ENCODE measurements at places on chromosomes 6 and 20. TPM values are rescaled to one million over a fixed set of nuclear protein-coding genes. Genes with fewer than 3 reads are reported as not detected.

DNA sequence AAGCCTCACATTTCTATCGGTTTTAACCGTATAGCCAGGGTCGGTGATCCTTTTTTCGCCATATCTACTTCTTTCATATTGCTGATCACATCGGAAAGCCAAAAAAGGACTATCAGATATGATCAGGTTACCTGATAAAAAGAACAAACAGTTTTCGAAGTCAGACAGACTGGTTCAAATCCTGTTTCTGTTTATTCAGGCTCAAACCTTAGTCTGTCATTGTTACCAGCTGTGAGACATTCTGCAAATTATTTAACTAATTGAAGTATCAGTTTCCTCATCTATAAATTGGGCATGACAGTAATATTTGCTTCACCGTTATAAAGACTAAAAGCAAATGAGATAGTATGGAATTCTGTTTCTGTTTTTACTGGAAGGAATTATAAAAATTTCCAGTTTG is 111.3 kb downstream of the TSHZ2 start:
- DNase-seq, result no peak
- no peaks in the 10 kb centered on the region for H3K27me3 ChIP-seq
- H3K4me1 ChIP-seq, result no peaks in the 10 kb centered on the region
- H3K36me3 ChIP-seq, result no peaks in the 10 kb centered on the region

Gene STMND1
- not detected for total RNA-seq

Gene CLPSL1
- not detected for total RNA-seq

Gene LY6G5C
- total RNA-seq, result 0.18 TPM
